ENCODE measurements at places on chromosomes 11 and 22.

DNA sequence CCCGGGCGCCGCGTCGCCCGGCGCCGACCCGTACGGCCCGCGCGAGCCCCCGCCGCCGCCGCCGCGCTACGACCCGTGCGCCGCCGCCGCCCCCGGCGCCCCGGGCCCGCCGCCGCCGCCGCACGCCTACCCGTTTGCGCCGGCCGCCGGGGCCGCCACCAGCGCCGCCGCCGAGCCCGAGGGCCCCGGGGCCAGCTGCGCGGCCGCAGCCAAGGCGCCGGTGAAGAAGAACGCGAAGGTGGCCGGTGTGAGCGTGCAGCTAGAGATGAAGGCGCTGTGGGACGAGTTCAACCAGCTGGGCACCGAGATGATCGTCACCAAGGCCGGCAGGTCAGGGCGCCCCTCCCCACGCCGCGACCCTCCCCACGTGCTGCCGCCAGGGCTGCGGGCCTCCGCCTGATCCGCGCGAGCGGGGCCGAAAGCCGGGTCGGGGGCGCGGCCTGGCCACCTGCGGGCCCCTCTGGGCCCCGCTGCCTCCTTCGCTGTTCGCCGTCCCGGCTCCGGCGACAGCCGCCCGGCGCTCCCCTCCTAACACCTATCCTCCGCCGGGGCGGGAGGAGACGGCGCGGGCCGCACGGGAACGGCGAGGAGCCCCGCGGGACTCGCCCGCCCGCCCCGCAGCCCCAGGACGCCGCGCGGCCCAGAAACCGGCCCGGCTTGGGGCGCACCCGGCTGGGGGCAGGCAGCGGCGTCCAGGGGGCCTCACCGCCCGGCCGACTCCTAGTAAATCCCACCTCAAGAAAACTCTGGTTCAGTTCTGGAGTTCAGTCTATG, 560 bp downstream of the TBX1 start:
- H3K36me3 ChIP-seq = no peaks in the 10 kb centered on the region
- H3K4me3 ChIP-seq = no peak overlapping the region
- peaks cover 36% of the 10 kb centered on the region for H3K4me1 ChIP-seq
- no peak for DNase-seq

- no peaks in the 10 kb centered on the region for H3K36me3 ChIP-seq
- H3K4me3 ChIP-seq = peak overlapping the region; percentile 80
- DNase-seq = no peak
- no peaks in the 10 kb centered on the region for H3K27me3 ChIP-seq
Observed at GRCh38 chr22:50581950-50582492, 628 bp downstream of the CHKB start.

GRCh38 chr11:130215531-130216220, 56.1 kb downstream of the ST14 start:
- H3K4me1 ChIP-seq = peaks cover 5% of the 10 kb centered on the region
- H3K27me3 ChIP-seq = peaks cover 19% of the 10 kb centered on the region
- H3K27ac ChIP-seq = no peak overlapping the region
- H3K36me3 ChIP-seq = no peaks in the 10 kb centered on the region

DNA sequence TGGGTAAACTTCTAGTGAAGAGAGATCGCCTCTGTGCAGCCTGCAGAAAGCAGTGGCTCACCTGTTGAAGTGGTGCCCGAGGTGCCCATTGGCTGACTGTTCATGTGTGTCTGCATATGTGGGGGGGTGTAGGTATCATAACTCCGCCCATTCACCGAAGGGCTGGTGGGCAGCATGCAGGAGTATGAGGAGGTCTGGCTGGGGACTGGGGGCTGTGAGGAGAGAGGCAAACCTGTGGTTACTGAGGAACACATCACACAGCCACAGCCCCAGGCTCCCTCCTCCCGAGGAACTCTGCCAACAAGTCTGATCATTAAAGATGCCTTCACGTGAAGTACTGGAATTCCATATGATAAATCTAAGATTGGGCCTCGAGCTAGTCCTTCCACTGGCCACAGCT, 20.5 kb downstream of the PAX6 start:
- no peak for DNase-seq
- no peak overlapping the region for H3K4me3 ChIP-seq
- no peaks in the 10 kb centered on the region for H3K36me3 ChIP-seq
- H3K27me3 ChIP-seq = no peaks in the 10 kb centered on the region
- no peaks in the 10 kb centered on the region for H3K4me1 ChIP-seq

GRCh38 chr22:47943729-47944700, 1181.6 kb downstream of the TBC1D22A start:
- no peak overlapping the region for H3K27ac ChIP-seq
- no peaks in the 10 kb centered on the region for H3K36me3 ChIP-seq
- H3K4me3 ChIP-seq = no peak overlapping the region
- no peaks in the 10 kb centered on the region for H3K27me3 ChIP-seq
- no peaks in the 10 kb centered on the region for H3K4me1 ChIP-seq
- DNase-seq = no peak

DNA sequence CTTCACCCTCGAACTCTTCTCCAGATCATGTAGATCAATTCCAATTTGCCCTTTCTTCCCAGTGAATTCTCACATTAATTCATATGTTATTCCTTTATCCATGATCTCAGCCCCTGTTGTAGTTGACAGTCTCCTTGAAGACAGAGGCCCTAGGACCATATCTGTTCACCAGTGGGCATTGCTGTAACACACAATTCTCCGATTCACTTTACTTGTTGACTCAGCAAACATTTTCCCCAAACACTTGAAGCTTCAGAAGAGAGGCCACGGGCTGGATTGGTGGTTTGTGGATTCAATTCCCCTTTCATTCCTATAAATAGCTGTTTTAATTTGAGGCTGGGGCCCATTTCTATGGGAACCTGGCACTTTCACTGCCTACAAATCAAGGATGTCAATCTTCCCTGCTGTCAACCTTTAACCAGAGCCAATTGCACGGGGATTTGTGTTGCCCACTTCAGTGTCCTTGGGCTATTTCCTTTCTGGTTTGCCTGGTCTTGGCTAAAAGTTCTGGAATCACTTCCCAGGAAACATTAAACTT, 393.0 kb upstream of the KIRREL3 start:
- H3K27ac ChIP-seq = no peak overlapping the region
- no peaks in the 10 kb centered on the region for H3K36me3 ChIP-seq
- no peaks in the 10 kb centered on the region for H3K4me1 ChIP-seq
- DNase-seq = no peak
- H3K27me3 ChIP-seq = no peaks in the 10 kb centered on the region

DNA sequence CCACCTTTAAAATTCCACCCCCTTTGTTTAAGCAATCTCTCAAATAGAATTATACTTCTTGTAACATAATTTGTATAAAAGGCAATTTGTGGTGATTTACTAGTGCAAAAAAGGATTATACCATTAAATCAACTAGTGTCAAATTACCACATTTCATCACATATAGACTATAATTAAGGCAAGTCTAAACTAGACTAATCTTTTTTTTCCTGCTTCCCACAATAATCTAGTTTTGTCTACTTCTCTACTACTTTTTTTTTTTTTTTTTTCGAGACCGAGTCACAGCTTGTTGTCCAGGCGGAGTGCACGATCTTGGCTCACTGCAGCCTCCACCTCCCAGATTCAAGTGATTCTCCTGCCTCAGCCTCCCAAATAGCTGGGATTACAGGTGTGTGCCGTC, 36.1 kb upstream of the FZD4 start:
- DNase-seq = no peak
- no peak overlapping the region for H3K4me3 ChIP-seq
- no peaks in the 10 kb centered on the region for H3K27me3 ChIP-seq
- peaks cover 16% of the 10 kb centered on the region for H3K4me1 ChIP-seq
- no peak overlapping the region for H3K27ac ChIP-seq

DNA sequence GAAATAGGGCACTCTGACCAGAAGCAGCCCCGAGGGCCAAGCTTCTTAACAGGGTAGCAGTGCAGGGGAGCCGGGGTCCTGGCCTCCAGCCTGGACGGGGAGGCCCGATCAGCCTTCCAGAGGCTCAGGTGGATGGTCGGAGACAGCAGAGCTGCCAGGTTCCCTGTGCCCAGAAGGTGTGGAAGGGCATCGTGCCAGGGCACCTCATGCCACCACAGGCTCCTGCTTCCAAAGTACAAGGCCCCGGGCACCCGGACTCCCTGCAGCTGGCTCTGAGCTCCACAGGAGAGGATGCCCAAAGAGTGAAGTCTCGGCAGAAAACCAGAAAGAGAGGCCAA, 14.3 kb downstream of the EHD1 start:
- DNase-seq = no peak
- peak overlapping the region; percentile 27 for H3K4me3 ChIP-seq
- H3K27me3 ChIP-seq = no peaks in the 10 kb centered on the region
- H3K36me3 ChIP-seq = peaks cover 20% of the 10 kb centered on the region
- H3K27ac ChIP-seq = peak overlapping the region; percentile 91

DNA sequence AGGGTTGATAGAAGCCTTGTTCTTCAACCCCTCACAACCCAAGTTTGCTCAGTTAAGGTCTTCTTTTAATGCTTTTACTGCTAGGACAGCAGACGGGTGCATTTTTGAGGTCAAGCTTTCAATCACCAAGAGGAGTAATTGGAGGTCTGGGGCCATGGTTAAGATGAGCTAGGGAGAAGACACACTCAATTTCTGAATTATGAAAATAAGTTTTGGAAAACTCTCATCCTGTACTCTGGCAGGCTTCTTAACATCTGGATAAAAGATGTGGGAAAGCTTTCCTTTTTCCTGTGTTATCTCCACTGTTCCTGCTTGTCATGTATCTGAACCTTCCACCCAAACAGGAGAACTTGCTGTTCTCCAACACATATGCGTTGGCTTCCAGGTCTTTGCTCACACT, 9.7 kb downstream of the ABTB2 start:
- DNase-seq = no peak
- no peak overlapping the region for H3K4me3 ChIP-seq
- H3K36me3 ChIP-seq = no peaks in the 10 kb centered on the region
- peak overlapping the region; percentile 90 for H3K27ac ChIP-seq

- no peaks in the 10 kb centered on the region for H3K27me3 ChIP-seq
- peaks cover 60% of the 10 kb centered on the region for H3K36me3 ChIP-seq
- peak overlapping the region; percentile 17 for H3K27ac ChIP-seq
- no peak for DNase-seq
- H3K4me1 ChIP-seq = no peaks in the 10 kb centered on the region
- no peak overlapping the region for H3K4me3 ChIP-seq
Observed at GRCh38 chr22:31287818-31288495, 4.3 kb downstream of the PIK3IP1 start.

GRCh38 chr11:45737056-45737455, 67.9 kb upstream of the SLC35C1 start:
- no peaks in the 10 kb centered on the region for H3K4me1 ChIP-seq
- no peaks in the 10 kb centered on the region for H3K36me3 ChIP-seq
- H3K4me3 ChIP-seq = no peak overlapping the region
- no peaks in the 10 kb centered on the region for H3K27me3 ChIP-seq
- no peak overlapping the region for H3K27ac ChIP-seq
- DNase-seq = no peak

DNA sequence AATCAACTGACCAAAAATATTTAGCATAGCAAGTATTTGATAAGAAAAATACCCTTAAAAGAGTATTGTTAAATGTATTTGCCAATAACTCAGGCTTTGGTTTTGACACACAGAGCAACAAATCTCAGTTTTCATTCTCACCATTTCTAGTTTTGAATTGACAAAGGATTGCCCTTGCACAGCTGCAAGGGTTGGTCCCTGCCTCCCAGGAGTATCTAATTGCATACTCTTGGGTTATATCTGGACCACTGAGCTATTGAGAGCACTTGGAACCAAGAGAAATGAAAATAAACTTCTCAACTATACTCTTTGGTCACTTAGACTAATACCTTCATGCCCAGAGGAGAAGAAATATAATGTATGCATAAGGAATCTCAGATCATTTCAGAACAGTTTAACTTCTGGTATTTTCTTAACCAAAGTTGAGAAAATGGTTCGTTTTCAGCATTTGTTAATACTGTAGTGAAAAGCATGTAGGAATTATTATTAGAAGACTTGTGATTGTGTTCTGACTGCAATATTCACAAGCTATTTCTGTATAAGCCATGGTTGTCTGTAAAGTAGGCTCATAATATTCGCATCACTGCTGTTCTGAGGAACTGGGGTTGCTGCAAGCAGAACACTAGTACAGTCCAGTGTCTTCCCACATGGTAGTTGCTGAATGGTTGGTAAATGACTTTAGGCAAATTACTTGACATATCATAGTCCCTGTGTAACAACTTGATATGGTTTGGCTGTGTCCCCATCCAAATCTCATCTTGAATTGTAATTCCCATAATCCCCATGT, 7.9 kb downstream of the C2CD3 start:
- no peak overlapping the region for H3K4me3 ChIP-seq
- DNase-seq = no peak
- H3K36me3 ChIP-seq = peaks cover 23% of the 10 kb centered on the region

- no peak for DNase-seq
- no peaks in the 10 kb centered on the region for H3K27me3 ChIP-seq
- H3K4me3 ChIP-seq = no peak overlapping the region
- H3K27ac ChIP-seq = peak overlapping the region; percentile 64
Observed at GRCh38 chr11:72607496-72607895, 66.7 kb downstream of the PDE2A start.

GRCh38 chr22:43031617-43032016, 16.7 kb upstream of the PACSIN2 start:
- no peaks in the 10 kb centered on the region for H3K4me1 ChIP-seq
- no peak overlapping the region for H3K4me3 ChIP-seq
- no peak overlapping the region for H3K27ac ChIP-seq
- DNase-seq = no peak

DNA sequence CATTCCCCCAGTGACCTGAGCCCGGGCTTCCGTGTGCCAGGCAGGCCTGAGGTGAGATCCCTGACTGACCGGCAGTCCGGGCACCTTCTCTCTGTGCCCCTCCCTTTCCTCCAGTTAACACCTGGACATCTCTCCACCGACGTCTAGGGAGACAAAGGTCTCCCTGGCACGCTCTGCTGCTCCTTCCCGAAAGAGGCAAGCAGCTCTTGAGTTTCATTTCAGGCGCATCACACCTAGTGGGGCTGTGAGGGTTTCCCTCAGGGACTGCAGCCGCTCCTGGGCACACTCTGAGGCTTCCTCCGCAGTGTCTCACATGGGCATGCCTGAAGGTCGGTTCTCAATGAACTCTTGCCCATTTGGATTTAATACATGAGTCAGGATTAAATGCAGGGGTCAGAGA, 322.7 kb downstream of the CTTN start:
- H3K27ac ChIP-seq = no peak overlapping the region
- no peak overlapping the region for H3K4me3 ChIP-seq
- H3K27me3 ChIP-seq = peaks cover 39% of the 10 kb centered on the region
- H3K4me1 ChIP-seq = no peaks in the 10 kb centered on the region
- H3K36me3 ChIP-seq = no peaks in the 10 kb centered on the region
- DNase-seq = no peak

DNA sequence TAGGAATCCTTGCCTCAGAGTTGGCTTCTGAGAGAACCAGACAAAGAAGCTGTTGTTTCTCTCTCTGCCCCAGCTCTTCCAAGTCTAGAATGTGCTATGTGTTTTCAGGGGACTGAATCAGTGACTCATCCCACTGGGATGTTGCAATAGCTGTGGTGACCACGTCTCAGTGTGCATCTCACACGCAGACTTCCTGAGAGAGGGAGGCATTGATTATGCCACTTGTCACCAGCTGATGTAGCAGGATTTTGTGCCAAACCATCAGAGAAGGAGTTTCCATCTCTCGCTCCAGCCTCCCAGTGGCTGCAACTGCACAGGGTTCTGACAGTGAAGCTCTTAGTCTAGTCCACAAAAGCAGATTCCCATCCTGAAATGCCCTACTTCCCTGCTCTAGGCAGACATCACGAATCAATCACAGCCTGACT, 455.8 kb downstream of the MIAT start:
- no peaks in the 10 kb centered on the region for H3K36me3 ChIP-seq
- peaks cover 65% of the 10 kb centered on the region for H3K4me1 ChIP-seq
- no peak overlapping the region for H3K4me3 ChIP-seq

Data from tibial artery (tissue), 4 donors.